ENCODE measurements at places on chromosomes 3 and 15.

GRCh38 chr15:91490211-91490610 is 363.3 kb upstream of the SLCO3A1 start:
- no peak for DNase-seq

GRCh38 chr15:66715181-66715624 is 13.2 kb downstream of the SMAD6 start:
- no peak for DNase-seq

- peak; percentile 30 for DNase-seq
These were observed 6.5 kb upstream of the TM4SF18 start for GRCh38 chr3:149339931-149340309.

GRCh38 chr15:100226107-100226506 is 115.7 kb downstream of the ADAMTS17 start:
- DNase-seq: no peak

Data from GOT3 (cell line).